Activated naive CD4-positive, alpha-beta T cell treated with anti-CD3 and anti-CD28 coated beads, Interleukin-2, amount 10 ng/mL, durations not matched to agents 7 days and 5 days (primary cell): ENCODE measurements at places on chromosomes 2 and 18.

DNA sequence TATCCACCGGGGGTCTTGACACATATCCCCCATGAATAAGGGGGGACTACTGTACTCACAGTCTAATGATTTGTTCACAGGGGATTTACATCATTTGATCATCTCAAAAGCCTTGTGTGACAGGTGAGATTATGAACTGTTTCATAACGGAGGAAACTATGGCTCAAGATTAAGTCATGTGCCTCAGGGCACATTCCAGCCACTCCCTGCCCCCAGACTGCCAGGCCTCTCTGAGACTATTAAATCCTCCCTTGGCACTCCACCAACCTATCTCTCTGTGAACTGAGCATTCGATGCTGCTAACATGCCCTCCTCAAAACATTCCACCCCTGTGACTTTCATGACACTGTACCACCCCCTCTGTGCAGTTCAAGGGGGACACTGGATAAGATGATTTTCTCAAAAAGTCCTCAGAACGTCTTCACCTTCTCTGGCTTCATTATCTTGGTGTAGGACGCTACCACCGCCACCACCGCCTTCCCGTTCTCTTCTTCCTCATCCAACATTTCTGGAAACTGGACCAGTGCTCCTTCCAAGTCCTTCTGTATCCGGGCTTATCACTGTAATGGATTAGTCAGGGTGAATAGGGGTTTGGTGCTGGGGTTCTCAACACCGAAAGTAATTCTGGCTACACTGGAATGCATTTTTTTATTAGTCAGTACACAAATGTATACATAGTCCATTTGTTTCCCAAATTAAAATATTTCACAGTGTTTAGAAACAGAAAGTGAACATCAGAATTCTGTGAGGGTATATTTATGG lies 169.6 kb downstream of the KCNS3 start:
- no peak for DNase-seq

DNA sequence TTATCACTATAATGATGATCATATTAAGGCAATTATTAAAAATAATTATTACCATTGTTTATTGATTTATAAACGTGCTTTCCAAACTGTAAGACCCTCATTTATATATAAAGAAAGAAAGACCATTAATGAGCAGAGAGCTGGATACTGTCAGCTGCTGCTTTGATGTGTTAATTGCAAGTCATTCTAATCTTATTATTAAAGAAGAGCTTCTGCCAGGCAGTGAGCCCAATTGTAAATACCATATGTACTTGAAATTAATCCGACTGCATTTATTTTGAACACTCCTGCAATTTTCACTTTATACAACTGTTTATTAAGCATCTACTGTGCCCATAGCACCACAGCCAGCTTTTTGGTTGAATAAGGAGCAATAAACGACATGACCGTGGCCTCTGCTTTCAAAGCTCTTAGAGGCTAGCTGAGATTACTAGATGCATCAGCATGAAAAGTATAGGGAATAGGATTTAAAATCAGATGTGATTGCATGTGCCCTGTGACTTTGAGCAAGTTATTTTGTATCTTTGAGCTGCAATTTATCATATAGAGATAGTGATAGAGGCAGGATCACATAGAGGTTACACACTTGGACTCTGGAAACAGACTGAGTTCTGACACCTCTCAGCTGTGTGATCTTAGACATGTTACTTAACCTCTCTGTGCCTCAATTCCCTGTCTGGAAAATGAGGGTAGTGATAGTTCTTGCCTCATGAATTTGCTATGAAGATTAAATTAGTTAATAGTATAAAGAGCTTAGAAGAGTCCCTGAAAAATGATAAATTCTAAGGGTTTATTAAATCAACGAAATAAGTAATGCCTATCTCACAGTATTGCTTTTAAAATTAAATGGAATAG lies 83.4 kb downstream of the MYCN start:
- DNase-seq = no peak

DNA sequence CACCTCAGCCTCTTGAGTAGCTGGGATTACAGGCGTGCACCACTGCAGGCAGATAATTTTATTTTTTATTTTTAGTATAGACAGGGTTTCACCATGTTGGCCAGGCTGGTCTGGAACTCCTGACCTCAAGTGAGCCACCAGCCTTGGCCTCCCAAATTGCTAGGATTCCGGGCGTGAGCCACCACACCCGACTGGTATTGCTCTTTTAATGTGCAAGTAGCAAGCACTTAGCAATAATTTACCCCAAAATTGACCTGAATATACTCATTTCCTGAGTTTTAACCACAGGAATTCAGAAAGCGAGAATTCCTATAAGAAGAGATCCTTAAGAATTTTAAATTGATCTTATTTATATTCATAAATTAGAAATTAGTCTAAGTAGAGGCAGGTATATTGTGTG lies 169.1 kb downstream of the CDH2 start:
- DNase-seq = no peak

DNA sequence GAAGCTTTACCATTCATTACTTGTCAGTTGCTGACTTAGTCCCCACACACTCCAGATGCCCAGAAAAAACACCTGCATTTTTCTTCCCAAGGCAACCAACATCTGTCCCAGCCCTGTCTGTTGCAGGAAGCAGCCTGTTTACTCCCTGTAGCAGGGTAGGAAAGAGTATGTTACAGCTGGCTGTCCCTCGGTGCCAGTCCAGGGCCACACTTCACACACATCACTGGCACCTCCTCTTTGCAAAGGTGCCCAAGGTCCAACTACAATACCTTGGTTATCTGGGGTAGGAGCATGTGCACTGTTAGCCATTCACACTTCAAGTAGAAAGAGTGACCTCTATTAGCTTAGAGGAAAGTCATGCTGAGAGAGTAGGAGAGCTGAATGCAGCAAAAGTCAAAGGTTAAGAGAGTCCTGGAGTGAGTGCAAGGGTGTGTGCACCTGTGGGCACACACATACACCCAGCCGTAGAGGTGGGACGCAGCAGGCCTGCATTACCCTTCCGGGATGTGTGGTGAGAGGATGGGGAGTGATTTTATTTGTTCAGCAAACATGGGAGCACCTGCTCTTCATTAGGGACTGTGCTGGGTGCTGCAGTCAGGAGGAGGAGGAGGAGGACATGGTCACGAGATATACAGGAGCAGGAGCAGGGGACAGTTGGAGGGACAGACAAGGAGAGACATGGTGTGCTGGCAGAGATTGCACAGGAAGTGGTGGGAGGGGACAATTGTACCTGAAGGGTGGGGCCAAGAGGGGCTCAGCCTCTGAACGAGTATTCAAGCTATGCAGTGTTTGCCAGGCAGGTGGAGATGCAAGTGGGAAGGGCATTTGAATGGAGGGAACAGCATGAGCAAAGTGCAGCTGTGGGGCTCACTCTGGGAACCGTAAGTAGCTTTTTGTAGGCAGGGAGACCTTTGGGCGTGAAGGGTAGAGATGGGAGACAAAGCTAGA lies 69.8 kb downstream of the TSN start:
- no peak for DNase-seq

DNA sequence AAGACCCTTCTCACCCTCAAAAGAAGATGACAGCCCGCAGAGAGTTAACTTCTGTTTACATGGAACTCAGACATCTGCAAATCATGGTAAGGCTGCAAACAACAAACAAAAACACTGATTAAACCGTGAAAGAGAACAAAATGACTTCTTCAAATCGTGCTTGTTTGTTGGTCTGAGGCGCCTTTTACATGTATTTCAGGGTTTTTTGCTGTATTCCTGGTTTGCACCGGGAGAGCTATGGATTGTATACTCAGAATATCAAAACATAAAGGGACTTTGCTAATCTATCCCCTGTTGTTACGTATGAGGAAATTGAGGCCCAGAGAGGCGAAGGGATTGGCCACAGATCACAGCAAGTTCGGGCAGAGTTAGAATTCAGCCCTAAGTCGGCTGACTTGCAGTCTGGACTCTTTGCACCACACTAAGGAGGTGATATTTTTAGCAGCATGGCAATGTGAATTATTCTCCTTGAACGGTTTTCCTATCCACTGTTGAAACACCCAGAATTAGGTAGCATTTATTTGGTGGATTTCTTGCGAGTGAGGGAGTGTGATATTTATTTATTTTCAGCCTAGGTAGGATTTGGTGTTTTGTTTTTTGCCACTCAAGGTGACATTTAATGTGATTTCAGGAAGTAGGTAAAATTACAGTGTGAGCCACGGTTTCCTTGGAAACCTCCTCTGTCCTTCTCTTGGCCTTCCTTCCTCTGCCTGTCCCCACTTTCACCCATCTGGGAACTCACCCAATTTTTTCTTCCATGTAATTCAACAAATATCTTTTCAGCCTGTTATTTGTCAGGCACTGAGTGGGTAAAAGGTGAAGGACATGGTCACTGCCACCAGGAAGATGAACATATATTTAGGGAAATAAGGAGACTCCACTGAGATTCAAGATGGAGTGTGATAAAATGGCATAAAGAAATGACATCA lies 980 bp upstream of the PDE6D start:
- peak; percentile 45 for DNase-seq

GRCh38 chr2:129056959-129057317 lies 738.3 kb upstream of the HS6ST1 start:
- DNase-seq = no peak

- no peak for DNase-seq
Measured at GRCh38 chr2:102761763-102762162, at the start of gene TMEM182. TMEM182 (plus strand) TSS chr2:102762031; CDS start chr2:102762218, 187 bp downstream.

GRCh38 chr2:142139384-142139783 lies 8.6 kb upstream of the LRP1B start:
- DNase-seq = no peak

- DNase-seq = no peak
Measured at GRCh38 chr2:188765522-188766470, 208.4 kb upstream of the COL3A1 start.

DNA sequence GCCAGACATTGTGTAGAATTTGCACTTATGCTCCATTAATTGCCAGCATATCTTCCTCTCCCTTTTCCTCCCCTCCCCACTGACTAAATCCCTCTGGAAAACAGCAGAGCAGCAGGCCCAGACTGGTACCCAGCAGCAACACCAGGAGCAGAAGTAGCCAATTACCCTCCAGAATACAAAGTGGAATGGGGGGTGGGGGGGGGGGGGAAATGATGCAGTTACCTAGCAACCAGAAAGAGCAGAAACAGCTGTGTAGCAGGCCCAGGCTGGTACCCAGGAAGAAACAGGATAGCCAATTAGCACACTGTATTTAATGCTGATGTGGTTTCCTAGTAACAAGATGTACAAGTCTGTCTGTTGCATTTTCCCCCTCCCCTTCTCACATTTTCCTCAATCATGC lies 52.3 kb downstream of the KLF7 start:
- DNase-seq = no peak

- DNase-seq = peak; percentile 23
Measured at GRCh38 chr18:5073026-5073944, 123.8 kb downstream of the AKAIN1 start.
